A172 (cell line): ENCODE measurements at places on chromosomes 16 and 17. TPM values are rescaled to one million over a fixed set of nuclear protein-coding genes. Genes with fewer than 3 reads are reported as not detected.

DNA sequence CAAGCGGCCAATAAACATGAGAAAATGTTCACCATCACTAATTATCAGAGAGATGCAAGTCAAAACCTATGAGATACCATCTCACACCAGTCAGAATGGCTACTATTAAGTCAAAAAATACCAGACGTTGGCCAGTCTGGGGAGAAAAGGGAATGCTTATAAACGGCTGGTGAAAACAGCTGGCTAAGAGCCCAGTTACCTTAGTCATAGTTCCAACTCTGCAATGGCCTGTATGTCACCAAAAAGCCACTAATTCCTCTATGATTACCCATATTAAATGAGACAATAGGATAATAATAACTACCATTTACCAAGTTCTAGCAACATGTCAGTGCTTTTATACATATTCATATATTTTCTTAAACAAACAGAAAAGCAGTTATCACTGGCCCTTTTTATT, 42.9 kb upstream of the CDRT4 start:
- DNase-seq = peak; percentile 91

DNA sequence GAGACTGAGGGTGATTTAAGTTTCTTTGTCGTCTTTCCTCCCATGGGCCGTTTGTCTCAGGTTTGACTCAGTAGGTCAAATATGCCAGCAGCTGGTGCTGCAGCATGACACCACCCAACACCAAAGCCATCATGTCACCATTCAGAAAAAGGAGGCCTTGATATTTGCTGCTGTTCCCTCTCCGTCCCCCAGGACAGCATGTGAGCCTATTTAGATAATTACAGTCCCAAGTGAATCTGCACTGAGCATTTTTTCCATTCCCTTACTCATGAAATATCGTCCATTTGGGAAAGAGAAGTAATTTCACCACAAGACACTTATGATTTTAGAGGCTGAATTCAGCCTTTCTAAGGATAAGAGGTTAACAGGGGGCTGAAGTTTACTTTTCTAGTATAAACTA, 62.2 kb upstream of the ADORA2B start:
- DNase-seq = no peak

GRCh38 chr17:70752966-70753467, 583.7 kb downstream of the KCNJ2 start:
- DNase-seq = no peak

- no peak for DNase-seq
Observed at GRCh38 chr16:70391446-70391845, 44.7 kb downstream of the DDX19A start.

The TK1 gene
- 152 and 239 TPM in 2 replicates for total RNA-seq

DNA sequence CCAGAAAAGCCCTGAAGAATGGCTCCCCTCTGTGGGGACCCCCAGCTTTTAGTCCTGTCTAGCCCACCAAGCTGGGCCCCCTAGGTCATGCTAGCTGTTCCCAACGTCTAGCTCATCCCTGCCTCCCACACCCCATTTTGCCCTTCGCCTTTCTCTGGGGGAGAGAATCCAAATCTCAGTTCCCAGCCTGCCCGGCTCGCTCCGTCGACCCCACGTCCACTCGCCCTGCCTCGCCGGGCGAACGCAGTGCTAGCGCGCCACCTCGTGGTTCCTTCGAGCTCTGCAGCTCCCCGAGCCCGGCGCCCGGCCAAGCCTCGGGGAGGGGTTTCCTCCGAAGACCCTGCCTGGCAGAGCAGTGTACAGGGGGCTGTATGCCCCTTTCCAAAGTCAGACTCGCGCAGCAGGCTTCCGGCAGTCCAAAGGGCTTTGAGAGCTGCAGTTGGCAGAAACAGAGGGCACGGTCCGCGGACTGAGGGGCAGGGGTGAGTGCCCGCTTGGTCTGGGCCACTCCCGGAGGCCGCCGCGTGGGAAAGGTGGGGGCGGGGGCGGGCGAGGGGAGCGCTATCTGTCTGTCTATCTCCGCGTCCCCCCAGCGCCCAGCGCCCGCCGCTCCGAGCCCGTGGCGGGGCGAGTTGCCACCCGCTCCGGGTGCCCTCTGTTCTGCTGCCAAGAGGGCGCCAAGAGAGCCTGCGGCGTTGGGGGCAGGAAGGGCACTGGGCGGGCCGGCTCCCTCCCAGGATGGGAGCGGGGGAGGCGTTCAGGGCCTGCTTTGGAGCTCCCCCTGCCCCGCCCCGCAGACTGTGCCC, 1.7 kb upstream of the DLX3 start:
- DNase-seq = peak; percentile 37

DNA sequence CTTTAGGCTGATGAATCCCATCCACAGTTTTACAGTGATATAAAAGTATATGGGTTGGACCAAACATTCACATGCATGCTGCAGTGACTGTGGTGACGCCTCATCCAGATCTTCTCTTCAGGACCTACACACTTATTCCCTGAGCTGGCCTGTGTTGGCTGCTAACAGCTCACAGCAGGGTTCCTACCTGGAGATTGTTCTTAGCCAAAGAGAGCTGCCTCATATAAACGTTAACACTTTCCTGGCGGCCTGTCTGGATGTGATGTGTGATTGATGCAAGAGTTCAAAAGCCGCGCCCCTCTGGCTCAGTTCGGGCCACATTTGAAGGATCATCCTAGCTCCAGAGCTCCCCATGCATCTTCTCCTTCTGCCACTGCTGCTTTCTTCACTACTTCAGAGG, 93.0 kb upstream of the NETO2 start:
- no peak for DNase-seq

DNA sequence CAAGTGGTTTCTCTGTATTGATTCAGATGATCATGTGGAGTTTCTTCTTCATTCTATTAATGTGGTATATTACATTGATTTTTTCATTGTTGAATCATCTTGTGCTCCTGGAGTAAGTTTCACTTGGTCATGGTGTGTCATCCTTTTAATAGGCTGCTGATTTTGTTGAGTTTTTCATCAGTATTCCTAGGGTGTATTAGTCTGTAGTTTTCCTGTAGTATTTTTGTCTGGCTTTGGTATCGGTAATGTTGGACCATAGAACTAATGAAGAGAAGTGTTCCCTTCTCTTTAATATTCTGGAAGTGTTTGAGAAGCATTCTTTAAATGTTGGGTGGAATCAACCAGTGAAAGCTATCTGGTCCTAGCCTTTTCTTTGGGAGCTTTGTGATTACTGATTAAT, 99.0 kb downstream of the OMG start:
- no peak for DNase-seq

- DNase-seq = no peak
Observed at GRCh38 chr17:7022781-7023571, at the start of gene BCL6B. TSS of gene BCL6B (plus strand) at chr17:7023050. CDS start at chr17:7023672, 622 bp downstream.

- DNase-seq = peak; percentile 80
Observed at GRCh38 chr16:1870365-1871082, 1.4 kb downstream of the MEIOB start.

DNA sequence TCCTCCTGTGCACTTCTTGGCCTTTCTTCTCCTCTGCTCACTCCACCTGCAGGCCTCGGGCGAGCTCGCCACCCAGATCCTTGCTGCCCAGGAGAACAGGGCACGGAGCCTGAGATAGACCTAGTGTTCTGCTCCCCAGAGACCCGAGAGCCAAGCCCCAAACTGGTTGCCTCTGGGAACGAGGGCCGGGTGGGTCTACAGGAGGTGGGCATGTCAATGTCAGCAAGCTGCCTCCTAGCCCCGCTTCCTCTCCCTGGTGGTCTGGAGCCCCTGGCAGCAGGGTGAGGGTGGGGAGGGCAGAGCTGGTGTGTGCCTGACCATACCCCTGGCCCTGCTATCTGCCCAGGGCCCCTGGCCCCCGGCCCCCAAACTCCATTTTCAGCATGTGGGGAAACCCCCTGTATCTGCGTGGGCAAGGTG, 841 bp upstream of the NDRG4 start:
- DNase-seq = no peak

The KRTAP4-6 gene
- total RNA-seq = not detected in 2 replicates
